ENCODE measurements at places on chromosomes 12 and 14. TPM values are rescaled to one million over a fixed set of nuclear protein-coding genes. Genes with fewer than 3 reads are reported as not detected.

Gene CYP46A1
- polyA plus RNA-seq: 0.09 TPM

Gene LGR5
- not detected for polyA plus RNA-seq

Gene APOF
- polyA plus RNA-seq: not detected

Gene CEBPE
- not detected for polyA plus RNA-seq

Gene OR4E2
- polyA plus RNA-seq: not detected

Gene OR6C74
- not detected for polyA plus RNA-seq

Gene DDHD1
- polyA plus RNA-seq: 11.7 TPM

Gene EFCAB11
- 7.1 TPM for polyA plus RNA-seq

Gene SCN8A
- 12.8 TPM for polyA plus RNA-seq

Gene TUBA1A
- polyA plus RNA-seq: 3,496 TPM

Gene KRT83
- polyA plus RNA-seq: not detected

Gene ACSS3
- 2.7 TPM for polyA plus RNA-seq

Gene EPYC
- polyA plus RNA-seq: 0.05 TPM

Gene CAND1
- 133 TPM for polyA plus RNA-seq

Gene MMP17
- 3.2 TPM for polyA plus RNA-seq

Gene PAPLN
- 1.3 TPM for polyA plus RNA-seq

Gene TCL1B
- not detected for polyA plus RNA-seq

Gene ASB2
- 1.5 TPM for polyA plus RNA-seq

Gene DPF3
- 7.6 TPM for polyA plus RNA-seq

Gene NPFF
- polyA plus RNA-seq: not detected

Gene COX8C
- polyA plus RNA-seq: not detected

Gene NRDE2
- 7.0 TPM for polyA plus RNA-seq

Gene GZMB
- not detected for polyA plus RNA-seq

All from fibroblast of lung (primary cell).